Right lung (tissue), 10 donors: ENCODE measurements at places on chromosomes 3 and 15. TPM values are rescaled to one million over a fixed set of nuclear protein-coding genes. Genes with fewer than 3 reads are reported as not detected.

GRCh38 chr3:9439331-9439730 lies 41.9 kb downstream of the SETD5 start:
- no peak for DNase-seq

DNA sequence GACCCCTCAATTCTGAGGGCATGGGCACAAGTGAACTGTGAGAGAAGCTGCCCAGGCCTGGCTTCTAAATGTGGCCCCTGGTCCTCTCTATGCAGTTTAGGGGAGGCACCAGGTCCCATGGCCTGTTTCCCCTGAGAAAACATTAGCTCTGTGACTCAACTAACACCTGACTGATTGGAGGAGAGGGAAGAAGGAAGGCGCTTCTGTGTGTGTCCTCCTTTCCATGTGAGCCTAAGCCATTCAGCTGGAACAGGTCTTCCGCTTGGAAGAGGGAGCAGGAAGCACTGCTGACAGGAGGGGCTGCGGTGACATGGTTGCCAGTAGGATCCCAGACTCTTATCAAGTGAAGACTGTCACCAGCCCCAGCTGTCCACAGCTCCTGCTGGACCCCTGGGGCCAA lies 79.5 kb downstream of the MYLK start:
- no peak for DNase-seq

GRCh38 chr3:185049710-185050109 lies 103.2 kb downstream of the C3orf70 start:
- no peak for DNase-seq

GRCh38 chr3:173066044-173067004 lies 74.7 kb downstream of the SPATA16 start:
- peak; percentile 51 for DNase-seq

Gene TRIM42
- polyA plus RNA-seq = not detected

Gene C3orf85
- polyA plus RNA-seq = not detected

Gene ECE2
- polyA plus RNA-seq = not detected
